ENCODE measurements at places on chromosomes 16 and 17.

GRCh38 chr16:70440009-70440692 lies 1.3 kb upstream of the ST3GAL2 start:
- no peak for DNase-seq

- DNase-seq, result no peak
Observed at GRCh38 chr17:20925091-20925490, 117.7 kb downstream of the USP22 start.

DNA sequence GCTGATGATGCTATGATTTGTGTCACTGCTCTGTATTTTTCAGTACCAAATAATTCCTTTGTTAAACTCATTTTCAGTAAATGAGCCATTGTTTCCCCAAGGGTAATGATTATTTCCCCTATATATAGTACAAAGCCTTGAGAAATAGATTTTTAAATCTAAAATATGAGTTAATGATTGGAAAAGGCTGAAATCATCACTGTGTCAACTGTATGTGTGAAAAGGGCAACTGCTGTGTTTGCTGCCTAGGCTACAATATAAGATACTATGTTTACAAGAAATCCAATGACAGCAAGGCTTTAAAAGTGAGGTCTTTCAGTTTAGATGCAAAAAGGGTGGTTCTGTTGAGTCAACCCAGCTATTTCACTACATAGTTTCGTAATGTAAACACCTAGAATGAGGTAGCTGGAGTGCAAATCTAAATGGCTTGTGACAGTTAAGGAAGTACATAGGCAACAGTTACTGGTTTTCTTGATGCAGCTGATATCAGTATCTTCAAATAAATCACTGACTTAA lies 15.3 kb downstream of the NLK start:
- DNase-seq, result no peak

DNA sequence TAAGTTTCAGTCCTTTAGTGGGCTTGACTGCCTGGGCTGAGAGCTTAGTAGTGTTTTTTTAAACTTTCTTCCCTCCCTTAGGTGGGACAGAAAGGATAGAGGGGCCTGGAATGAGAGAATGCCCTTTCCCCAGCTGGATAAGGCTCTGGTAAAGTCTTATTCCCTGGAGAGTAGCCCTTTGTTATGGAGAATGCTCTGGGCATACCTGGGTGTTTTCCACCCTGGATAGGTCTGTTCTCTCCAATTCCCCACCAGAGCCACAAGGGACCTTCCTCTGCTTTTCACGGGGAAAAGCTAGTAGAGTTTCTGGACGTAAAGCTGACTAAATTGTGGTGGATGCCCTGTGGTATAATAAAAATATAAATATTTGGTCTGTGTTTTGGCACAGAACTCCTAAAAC lies 164.1 kb downstream of the HS3ST4 start:
- no peak for DNase-seq

DNA sequence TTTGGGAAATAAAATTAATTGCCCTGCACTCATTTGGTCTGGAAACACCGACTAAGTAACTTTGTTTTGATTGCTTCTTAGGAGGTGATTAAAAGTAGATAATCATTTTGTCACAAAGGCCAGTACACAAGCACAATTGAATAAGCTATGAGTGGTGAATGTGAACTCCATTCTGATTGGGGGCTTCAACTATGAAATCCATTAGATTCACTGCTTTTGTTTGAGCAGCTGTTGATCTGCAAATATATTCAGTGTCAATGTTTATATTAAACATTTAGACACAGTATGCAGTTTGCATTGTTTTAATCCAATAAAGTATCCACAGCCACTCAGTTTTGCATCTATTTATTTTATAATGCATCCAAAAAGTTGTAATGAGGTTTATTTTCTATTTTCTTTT lies 817.5 kb downstream of the CDH11 start:
- no peak for DNase-seq

DNA sequence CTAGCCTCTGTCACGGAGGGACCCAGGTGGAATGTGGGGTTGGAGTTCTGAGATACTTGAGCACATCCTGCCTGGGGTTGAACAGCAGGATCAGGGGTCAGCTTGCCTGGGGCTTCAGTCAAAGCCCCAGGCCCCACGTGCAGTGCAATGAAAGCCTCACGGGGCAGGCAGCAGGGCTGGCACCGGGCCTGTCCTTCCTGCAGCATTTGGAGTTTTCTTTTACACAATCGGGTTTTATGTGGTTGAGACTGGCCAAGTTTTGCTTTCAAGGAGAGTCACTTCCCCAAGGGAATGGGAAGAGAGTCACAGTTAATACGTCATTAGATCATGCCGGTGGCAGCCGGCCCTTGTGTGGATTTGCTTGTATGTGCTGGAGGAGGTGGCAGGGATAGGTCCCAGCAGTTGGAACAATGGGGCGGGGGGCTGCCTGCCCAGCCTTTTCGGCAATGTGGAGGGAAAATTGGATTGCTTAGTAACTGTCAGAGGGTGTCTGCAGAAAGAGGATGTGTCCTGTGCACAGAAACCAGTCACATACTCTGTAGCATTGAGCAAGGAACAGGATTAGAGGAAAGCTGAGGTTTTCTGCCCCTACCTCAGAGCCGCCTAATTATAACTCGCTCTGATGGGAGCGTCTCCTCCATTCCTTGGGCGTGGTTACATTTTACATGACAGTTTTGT lies 4.5 kb downstream of the RMI2 start:
- DNase-seq, result no peak

GRCh38 chr16:73480381-73480780 lies 432.5 kb upstream of the ZFHX3 start:
- DNase-seq, result no peak

- DNase-seq, result no peak
Observed at GRCh38 chr17:3553419-3554401, 3.9 kb downstream of the TRPV3 start.

DNA sequence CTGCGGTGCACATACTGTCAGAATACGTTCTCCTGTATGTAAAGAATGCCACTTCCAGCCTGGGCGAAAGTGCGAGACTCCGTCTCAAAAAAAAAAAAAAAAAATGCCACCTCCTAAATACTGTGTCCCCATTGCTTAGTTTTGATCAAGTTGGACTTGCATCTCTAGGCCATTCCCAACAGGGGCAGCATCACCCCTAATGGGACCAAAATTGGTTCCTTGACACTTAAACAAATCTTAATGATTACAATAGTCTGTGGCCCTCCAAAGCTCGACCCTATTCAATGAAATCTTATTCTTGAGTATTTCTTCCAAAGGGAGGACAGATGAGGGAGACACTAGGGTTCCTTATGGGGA lies 154.7 kb upstream of the PLCG2 start:
- DNase-seq, result no peak

DNA sequence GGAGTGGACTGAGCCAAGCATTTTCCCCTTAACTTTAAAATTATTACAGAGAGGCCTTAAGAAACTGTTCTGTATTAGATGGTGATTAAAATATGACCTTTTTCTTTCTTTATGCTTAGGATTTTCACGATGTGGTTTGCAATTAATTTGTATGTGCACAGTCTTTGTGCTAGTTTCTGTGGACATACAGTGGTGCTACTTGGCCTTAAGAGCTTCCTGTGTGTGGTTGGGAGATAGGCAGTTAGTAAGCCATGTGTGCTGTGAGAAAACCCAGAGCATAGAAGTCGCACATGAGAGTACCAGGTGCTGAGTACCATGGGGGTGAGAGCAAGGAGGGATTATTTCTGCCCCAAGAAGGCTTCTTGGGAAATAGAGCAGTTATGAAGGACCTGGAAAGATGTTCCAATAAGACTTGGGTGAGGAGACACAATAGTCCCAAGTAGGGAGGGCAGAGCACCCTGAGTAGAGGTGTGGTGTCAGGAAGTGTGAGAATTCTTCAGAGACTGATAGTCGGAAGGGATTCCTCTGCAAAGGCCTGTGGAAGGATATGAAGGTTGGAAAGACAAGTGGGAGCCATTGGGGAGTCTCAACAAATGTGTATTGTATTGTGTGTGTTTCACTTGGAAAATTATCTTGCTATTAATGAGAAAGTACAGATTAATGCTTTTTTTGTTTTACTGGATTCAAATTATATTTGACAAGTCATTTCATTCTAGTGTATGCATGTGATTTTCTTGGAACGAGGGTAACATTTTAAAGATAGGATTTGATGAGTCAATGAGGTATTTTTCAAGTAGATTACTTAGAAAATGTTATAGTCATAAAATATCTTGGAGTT lies 239.9 kb downstream of the PRKCA start:
- DNase-seq, result no peak

DNA sequence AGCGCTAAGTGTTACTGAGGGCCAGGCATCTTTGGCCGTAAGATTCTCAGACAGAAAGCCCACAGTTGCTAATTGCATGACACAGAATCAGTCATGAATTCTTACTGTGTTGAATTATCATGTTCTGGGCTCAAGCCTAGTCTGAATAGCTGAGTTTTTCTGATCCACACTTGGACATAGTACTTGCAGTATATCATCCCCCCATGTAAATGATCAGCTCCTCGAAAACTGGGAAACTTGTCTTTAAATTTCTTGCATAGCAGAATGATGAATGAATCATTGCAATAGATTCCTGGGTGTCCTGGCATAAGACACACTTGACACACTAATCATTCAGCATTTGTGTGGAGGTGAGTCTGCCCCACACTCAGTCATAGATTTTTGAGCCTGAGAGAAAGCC lies 2.2 kb downstream of the MLYCD start:
- DNase-seq, result no peak

GRCh38 chr16:68378436-68379415 lies 67.9 kb downstream of the PRMT7 start:
- no peak for DNase-seq

DNA sequence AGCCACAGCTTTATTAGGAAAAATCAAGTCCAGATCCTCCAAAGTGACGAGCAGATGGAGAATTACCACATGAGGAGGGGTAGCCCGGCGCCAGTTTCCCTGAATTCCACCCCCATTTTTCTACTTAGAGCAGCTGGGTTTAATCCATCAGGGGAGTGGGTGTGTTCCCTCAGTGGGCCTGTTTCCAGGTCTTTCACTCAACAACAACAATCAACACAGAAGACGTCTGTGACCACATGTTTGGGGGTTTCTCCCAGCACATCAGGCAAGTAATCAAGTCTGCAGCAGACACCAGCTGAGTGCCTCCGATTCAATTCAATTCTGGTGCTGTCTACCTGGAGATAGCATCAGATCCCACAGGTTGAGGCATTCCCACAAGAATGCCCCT lies 6.8 kb downstream of the SLC6A2 start:
- no peak for DNase-seq

DNA sequence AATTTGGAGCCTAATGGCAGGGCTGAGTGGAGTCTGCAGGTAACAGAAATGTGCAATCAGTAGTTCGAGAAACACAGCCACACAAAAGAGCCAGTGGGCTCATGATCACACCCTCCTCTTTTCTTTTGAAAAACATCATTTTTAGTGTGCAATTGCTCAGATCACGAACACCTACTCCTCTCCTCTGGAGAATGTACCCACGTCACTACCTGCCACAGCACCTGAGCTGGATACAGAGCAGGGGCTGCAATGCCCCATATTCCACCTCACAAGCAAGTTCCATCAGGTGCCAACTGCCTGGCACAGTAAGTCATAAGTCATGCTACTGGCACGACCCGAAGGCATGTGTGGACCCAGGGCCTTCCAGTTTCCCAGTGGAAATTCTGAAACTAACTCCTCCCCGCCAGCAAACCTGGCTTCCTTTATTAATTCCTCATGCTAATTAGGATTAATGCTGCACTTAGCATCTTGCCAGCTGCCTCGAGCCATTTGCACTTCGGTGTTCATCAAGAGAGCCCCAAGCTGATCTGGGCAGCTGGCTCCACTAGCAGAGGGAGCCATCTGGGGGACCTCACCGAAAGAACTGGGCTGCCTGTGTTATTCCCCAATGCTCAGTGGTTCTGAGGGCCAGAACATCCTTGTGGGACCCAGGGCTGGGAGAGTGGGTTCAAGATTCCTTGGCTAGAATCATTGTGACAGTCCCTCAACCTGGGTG lies 2.4 kb downstream of the CACNG4 start:
- no peak for DNase-seq

GRCh38 chr16:15704545-15704987 lies 54.5 kb downstream of the NDE1 start:
- no peak for DNase-seq

DNA sequence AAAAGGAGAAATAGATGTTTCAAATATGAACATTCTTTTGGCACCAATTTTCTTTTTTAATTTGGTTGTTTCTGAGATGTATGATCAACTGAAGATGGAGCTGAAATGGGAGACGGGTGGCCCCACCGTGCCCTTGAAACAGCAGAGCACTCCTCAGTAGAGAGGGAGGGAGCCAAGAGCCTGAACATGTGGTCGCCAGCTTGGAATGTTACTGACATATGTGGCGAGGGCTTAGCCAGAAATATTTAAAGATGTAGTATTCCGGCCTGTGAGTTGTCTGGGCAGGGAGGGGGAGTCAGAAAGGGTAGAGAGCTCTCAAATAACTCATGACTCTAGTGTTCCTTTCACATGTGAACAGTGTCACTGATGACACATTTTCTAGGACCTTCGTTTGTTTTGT lies 13.3 kb upstream of the MRC2 start:
- no peak for DNase-seq

DNA sequence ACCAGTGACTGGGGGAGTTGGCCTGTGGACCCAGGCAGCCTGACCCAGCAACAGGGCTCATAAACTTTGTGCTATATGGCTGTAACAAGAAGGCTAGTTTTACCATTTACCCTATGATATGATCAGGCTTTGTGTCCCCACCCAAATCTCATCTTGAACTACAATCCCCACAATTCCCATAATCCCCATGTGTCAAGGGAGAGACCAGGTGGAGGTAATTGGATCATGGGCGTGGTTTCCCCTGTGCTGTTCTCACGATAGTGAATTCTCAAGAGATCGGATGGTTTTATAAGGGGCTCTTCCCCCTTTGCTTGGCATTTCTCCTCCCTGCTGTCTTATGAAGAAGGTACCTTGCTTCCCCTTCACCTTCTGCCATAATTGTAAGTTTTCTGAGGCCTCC lies 111.2 kb upstream of the NLRP1 start:
- DNase-seq, result no peak

- DNase-seq, result no peak
Observed at GRCh38 chr16:54093281-54093680, 193.3 kb downstream of the IRX3 start.

GRCh38 chr17:10622617-10623485 lies 34.3 kb downstream of the MYH3 start:
- no peak for DNase-seq
